ENCODE measurements at places on chromosomes 12 and 14.

DNA sequence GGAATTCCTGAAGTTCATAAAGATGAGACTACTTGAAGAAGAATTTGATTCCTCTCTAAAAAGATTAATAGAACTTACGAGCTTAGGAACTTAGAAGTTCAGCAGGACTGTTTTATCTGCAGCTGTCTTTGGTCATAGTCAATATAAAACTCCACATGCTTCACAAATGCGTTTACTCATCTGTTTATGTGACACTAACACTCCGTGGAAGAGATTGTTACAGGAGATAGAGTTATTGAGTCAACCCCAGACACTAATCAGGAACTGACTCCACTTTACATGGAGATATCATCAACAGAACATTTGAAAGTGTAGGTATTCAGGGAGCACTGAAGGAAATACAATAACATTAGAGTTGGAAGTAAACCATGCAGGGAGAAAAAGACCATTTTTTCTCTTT, 92.8 kb downstream of the LRFN5 start:
- DNase-seq, result no peak

GRCh38 chr14:105497671-105498429, 6.8 kb downstream of the TEDC1 start:
- peak; percentile 13 for DNase-seq

DNA sequence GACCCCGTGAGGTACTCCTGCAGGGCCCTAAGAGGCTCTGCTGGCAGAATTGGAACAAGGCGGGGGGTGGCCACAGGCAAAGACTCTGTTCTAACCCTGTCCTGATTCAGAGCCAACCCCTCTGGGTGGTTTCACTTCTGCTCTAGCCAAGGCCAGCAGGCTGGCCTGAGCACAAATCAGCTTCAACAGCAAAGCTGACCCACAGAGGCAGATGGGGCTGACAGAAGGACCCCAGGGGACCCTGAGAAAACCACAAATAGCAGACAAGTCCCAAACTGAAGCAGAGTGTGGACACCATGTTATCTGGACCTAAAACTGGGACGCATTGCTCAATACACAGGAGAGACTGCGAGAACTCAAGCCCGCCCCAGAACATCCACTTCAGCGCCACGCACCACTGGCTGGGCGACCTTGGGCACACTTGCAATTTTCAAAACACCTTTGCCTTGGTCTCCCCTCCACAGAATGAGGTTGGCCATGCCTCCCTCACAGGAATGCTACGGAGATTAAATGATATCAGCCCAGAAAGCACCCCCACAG, 76.4 kb upstream of the DICER1 start:
- peak; percentile 62 for DNase-seq

DNA sequence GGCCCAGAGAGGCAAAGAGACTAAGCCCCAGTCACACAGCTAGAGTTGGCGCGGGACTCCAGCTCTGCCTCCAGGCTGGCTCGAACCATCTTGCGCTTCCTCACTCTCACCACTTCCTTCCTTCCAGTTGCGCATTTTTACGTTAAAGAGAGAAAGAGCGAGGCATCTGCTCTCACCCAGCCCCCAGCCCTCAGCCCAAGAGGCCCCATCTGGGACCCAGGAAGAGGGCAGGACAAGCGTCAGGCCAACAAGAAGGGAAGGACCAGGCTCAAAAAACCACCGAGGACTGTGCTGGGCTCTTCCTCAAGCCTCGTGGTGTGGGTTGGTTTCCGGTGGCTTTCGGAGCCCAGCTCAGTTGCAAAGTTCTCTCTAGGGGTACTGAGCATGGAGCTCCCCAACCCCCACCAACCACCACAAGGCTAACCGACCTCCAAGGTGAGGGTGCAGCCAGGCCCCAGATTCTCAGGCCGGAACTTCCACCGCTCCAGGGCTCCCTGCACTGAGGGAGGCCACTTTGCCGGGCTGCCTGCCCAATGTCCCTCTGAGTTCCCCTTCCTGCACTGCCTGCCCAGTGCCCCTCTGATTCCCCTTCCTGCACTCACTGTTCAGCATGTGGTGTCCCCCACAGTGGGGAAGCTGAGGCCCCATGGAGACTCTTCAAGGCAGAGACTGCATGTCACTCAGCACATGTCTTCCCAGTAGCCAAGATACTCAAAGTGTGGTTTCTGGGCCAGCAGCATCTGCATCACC, 35.9 kb downstream of the TESC start:
- no peak for DNase-seq

- DNase-seq, result no peak
These were observed 132.7 kb downstream of the PAPOLA start for GRCh38 chr14:96634896-96635295.

GRCh38 chr14:68020999-68021663, 201.6 kb downstream of the RAD51B start:
- no peak for DNase-seq

DNA sequence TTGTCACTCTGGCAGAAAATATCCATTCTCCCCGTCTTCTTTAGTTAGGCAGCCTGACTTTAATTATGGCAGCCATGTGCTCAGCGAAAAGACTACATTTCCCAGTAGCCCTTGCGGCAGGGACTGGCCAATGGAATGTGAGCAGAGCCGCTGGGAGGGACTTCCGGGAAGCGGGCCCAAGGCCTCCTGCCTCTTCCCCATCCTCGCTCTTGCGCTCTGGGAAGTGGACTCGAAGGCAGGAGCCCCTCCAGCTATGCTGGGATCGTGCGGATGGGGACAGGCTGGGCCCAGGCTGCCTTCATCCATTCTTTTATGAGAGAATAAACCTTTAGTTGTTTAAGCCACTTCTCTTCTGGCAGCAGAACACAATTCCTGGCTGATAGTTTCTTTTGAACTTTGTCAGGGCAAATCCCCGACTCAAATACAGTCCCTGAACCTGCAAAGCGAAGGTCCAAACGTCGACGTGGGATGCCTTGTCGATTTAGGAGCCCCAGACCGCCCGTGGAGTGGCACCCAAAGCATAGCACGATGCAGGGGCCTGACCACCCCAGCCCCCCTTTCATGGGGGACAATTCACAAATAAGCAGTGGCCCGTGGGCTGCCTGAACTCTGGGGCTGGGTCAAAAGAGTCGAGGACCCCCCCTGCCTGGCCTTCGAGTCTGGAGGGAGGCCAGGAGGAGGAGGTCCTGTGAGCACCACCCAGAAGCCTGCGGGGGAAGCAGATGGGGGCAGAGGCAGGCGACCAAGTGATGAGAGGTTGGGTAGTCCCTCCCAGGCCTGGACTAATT, 15.6 kb upstream of the LRTM2 start:
- peak; percentile 87 for DNase-seq

GRCh38 chr12:92110083-92110640, 35.5 kb downstream of the BTG1 start:
- no peak for DNase-seq

DNA sequence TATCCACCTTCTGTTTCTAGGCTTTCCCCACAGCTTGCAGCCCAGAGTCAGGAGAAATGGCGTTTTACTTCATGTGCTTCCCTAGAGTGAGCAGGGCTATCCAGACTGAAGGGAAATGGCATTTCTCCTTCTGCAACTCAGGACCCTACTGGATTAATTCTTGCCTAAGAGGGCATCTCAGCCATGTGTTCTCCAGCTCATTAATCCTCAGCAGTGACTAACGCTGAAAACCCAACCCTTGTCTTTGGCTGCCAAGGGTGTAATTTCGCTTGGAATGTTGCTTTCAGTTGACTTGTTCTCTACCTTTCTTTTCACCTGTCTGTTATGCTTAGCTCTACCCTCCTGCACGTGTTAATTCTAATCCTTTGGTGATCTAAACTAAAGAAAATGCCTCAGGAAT, 21.0 kb upstream of the EMP1 start:
- no peak for DNase-seq

GRCh38 chr12:112419297-112420133, 768 bp downstream of the PTPN11 start:
- peak; percentile 63 for DNase-seq

DNA sequence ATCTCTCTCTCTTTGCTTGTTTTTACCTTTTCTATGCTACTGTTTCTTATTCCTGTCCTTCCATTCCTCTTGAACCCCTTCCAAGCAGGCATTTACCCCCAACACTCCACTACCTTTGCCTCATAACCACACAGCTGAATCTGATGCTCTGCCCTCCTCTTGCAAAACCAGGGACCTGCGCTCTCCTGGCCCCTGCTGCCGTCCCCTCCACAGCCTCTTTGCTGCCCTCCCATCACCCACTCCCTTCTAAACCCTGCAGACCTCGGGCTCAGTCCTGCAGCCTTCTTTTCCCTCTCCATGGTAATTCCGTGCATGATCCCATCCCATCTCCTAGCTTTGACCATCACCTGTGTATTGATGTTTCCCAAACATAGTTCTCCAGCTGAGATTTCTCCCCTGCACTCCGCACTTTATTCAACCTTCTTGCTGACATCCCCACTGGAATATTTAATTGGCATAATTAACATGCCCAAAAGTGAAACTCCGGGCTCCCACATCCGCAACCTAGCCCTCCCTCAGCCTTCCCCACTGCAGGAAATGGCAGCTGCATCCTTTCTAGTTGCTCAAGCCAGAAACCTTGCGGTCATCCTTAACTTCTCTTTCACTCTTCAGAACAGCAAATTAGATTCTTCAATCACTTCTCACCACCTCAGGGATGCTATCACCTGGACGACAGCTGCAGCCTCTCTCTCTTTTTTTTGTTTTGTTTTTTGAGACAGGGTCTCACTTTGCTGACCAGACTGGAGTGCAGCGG, 16.0 kb downstream of the FIGNL2 start:
- no peak for DNase-seq

- peak; percentile 69 for DNase-seq
These were observed 2.1 kb upstream of the SERPINA1 start for GRCh38 chr14:94390372-94391086.

DNA sequence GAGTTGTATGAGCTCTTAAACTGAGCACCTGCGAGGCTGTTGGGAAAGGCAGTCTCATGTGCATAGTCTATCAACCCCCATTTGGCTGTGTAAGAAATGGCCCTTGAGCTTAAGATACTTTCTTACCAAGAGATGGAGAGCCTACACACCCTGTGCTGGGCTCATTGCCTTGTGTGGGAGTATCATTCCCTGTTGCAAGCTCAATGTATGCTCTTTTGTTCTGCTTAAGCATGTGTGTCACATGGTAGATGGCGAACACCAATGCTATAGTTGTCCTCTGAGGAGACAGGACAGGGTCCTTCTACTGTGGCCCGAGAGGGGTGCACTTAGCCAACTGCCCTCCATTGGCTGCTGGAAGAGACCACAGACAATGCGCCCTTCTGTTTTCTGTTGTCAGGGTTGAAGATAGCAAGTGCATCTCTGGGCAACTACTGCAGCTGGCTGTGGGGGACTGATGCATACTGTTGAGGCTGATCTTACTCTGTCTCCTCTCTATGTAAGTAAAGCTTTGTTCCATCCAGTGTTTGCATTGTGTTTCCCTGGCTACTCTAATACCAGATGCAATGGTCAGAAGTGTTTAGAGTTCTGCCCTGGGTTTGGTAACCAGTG, 79.5 kb downstream of the PTPRB start:
- no peak for DNase-seq

DNA sequence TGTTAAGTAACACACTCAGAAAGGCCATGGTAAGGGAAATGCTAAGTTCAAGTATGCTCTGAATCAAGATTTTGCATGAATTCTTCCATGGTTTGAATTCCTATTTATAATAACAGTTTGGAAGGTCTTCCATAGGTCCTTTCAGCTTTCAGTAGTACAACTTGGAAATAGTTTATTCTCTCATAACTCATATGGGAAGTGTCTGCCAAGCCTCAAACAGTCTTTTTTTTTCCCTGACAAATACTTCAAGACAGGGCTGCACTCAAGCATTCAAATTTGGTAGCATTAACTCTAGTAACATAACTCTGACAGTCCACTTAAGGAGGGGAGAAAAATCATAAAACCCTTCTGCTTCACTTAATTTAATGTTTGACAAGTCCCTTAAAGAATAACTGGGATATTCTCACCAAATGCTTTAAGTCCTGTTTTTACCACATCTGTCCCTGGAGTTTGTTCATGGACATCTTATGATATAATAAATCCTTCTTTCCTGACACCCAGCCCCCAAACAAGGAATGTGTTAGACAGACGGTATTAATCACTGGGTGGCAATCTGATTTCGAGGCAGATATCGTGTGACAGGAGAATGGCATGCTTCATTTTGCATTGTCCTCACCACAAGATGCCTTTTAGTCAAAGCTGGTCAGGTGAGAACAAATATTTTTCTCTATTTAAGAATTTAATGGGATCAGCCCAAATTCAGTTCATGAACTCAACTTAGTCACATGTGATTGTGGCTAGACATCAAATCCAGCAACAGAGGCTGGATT, 165.7 kb downstream of the BMP4 start:
- no peak for DNase-seq

DNA sequence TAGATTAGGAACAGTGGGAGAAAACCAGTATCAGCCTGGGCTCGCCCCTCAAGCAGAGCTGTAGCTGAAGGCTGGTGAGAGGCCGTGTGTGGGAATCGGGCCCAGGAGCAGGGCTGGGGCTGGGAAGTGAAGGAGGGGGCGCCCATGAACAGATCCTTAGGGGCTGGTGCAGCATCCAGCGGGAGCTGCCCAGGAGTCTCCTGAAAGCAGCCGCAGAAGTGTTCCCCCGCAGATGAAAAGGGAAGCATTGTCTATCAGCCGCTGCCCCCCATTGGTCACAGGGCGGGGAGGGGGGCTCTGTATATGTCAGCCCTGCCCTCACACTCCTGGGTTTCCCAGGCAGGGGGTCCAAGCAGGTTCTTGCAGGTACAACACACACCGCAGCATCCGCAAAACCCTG, 15.6 kb upstream of the RFLNA start:
- DNase-seq, result no peak

DNA sequence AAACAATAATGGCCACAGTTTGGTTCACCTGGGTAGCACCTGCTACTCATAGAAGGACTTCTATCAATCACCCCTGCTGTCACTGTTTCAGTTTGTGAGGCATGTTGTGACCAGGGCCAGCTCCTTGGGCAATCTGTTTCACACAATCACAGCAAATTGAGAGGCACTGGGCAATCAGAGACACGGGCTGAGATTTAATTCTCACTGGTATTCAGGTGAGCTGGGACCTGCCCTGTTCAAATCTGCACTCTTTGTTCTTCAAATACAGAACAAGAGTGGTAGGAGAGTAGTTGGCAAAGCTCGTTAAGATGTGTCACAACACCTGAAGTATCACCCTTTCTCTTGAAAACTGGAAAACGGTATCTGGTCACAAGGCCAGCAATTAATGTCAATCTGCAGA, 57.8 kb upstream of the NAP1L1 start:
- DNase-seq, result no peak

GRCh38 chr12:103020839-103021238, 63.4 kb downstream of the ASCL1 start:
- no peak for DNase-seq

- DNase-seq, result no peak
These were observed 22.0 kb downstream of the RPS6KA5 start for GRCh38 chr14:91038439-91038838.

All from left ventricle myocardium inferior (tissue), 1 donor.